ENCODE measurements at places on chromosomes 4 and X.

DNA sequence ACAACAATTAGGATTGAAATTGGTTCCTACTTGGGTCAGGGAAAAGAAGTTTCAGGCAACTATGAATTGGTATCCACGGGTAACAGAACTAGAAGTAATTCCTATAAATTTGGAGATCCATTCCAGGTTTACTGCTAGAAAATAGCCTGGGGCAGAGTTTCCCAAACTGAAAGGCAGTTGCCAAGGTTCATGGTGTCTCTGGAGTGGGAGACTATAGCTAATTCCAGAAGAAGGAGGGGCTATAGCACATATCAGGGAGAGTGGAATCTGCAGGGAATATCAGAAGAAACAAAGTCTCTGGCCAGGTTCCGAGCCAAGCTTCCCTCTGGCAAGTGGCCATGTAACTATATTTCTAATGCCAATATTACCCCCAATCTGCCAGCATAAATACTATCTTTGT lies 166.3 kb downstream of the GALNTL6 start:
- peak; percentile 4 for DNase-seq

DNA sequence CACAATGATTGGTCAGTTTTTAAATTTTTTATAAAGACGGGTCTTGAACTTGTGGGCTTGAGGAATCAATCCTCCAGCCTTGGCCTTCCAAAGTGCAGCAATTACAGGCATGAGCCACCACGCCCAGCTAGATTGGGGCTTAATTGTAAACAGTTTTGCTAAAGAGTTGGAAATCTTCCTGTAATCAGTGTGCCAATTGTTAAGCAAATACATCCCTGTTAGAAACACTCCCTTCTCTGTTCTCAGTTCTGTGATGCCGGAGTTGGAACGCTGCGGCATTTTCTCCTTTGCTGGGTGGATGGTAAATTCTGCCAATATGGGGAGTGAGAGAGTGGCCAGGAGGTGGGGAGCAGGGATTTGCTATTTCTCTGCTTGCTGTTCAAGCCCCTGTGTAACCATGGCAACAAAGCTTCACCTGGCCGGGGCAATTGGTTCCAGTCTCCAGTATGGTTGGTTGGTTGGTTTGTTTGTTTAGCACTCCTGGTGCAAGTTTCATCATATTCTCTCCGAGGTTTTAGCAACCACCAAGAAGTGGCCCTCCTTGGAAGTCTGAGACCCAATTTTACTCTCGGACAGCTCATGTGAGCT lies 3.0 kb upstream of the SPATA4 start:
- no peak for DNase-seq

DNA sequence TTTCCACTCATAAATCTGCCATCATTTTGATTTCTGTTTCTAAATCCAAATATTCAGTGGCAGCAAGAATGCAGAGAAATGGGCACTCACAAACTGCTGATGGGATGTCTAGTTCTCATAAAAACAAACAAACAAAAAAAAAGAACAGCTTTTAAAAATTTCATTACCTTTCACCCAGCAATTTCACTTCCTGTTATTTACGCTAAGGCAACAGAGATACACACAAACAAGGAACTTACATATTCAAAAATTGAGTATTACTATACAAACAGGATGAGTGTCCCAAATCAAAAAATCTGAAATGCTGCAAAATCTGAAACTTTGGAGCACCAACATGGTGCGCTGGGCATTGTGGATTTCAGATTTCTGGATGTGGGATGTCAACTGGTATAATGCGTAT lies 36.4 kb downstream of the FAT1 start:
- no peak for DNase-seq

- DNase-seq, result peak; percentile 23
Observed at GRCh38 chr4:127548990-127549925, 83.5 kb upstream of the INTU start.

DNA sequence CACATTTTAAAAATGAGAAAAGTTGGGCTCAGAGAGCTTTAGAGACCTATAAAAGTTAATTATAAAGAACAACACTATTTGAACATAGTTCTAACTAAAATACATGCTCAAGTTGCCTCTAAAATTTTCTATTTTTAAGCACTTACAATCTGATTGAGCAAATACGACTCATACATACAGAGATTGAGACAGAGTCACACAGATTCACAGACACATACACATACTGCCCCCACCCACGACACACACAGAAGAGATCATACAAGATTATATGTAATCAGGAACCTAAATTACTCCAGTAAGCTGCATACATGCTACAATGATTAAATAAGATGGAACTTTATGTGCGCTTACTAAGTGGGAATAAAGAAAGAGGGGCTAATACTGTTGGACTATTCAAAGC lies 2.7 kb upstream of the ASB5 start:
- DNase-seq, result no peak

GRCh38 chrX:2401201-2401589 lies 99.6 kb downstream of the DHRSX start:
- no peak for DNase-seq

DNA sequence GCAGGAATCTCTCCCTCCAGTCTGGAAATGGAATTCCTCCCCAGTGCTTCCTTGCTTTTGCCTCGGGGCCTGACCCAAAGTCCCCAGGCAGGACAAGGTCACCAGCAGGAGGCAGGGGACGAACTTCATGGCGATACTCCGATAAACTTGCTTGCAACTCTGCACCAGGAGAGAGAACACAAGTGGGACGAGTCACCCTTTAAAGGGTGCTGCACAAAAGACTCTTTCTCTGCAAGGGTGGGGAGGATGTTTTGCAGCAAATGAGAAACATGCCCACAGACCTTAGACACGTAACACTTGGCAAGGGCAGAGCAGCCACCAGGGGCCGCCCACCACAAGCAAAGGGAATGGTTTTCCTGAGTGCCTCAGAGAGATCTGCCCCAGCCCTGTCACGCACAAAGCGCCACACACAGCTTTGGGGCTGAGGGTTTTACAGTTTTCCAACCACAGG lies at the start of gene FGFBP2:
Gene FGFBP2 (minus strand): TSS at position 175 of the 451 bp plus-strand sequence. CDS start 46 bp downstream, at position 129.
- DNase-seq, result no peak

- DNase-seq, result no peak
Observed at GRCh38 chr4:113888006-113888405, 91.4 kb downstream of the ARSJ start.

DNA sequence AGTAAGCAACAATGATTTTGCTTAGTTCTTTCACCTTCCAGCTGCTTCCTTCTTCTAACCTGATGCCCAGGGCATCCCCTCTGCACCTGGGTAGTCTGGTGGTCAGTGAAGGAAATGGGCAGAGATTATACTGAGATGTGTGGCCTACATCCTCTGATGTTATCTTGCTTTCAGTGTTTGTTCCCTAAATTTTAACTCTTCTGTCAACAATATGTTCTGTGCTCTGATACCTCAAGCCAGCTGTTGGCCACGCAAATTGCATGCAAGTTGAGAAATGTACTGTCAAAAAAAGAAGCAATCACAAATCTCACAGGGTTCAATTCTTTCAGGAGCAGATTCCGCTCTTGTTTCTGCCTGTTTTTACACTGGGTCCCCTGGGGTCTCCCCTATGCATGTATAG lies 73.8 kb downstream of the FBXW7 start:
- no peak for DNase-seq

DNA sequence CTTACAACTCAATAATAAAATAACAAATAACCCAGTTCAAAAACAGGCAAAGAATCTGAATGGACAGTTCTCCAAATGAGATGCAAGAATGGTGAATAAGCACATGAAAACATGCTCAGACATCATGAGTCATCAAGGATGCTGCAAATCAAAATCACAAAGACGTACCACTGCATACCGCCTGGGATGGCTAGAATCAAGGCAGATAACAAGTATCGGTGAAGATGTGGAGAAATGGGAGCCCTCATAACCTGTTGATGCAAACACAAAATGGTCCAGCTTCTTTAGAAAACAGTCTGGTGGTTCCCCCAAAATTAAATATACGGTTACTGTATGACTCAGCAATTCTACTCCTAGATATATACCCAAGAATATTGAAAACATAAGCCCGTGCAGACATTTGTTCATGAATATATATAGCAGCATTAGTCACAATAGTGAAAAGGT lies 32.5 kb downstream of the AKAP4 start:
- no peak for DNase-seq

GRCh38 chr4:174604198-174604597 lies 81.9 kb upstream of the HPGD start:
- DNase-seq, result no peak

- peak; percentile 98 for DNase-seq
Observed at GRCh38 chr4:53688186-53688790, 97.0 kb upstream of the LNX1 start.

DNA sequence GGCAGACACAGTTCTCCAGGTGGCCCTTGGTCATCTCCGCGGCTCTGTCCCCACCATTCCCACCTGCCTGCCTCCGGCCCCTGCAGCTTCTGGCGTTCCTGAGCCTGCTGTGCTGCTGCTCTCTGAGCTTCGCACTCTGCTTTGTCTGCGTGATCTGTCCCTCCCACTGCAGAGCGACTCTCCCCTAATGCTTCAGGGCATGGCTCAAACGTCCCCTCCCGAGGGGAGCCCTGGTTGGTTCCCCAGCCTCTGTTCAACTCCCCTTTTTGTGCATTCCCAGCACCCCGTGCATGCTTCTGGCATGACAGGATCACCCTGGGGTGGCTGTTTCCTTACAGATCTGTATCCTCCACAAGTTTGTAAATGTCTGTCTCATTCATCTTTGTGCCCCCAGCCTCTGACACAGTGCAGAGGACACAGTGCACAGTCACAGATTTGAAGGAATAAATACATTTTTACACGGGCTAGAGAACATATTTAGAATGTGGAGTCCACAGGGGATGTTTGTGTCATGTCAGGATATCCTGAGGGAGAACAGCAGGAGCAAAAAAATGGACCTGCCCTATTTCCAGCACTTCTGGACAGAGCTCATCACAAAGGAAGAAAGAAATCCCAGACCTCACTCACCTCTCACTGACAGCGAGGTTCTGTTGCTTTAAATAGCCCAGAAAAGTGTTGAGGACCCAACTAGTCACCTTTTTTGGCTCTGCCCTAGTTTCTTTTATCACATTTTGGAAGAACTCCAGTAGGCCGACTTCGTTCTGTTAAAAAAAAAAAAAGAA lies 72.6 kb downstream of the GATB start:
- no peak for DNase-seq

- DNase-seq, result peak; percentile 90
Observed at GRCh38 chrX:131816551-131817136, 206.5 kb upstream of the STK26 start.

GRCh38 chr4:5134620-5135019 lies 83.3 kb downstream of the STK32B start:
- no peak for DNase-seq

GRCh38 chr4:149910177-149910576 lies 94.5 kb upstream of the IQCM start:
- no peak for DNase-seq

GRCh38 chrX:106898462-106898861 lies 4.7 kb downstream of the RIPPLY1 start:
- DNase-seq, result no peak

GRCh38 chrX:84064814-84065213 lies 123.2 kb downstream of the RPS6KA6 start:
- DNase-seq, result no peak

GRCh38 chr4:153063490-153063889 lies 127.4 kb downstream of the FHDC1 start:
- no peak for DNase-seq

GRCh38 chr4:131091896-131092295 lies 1995.9 kb downstream of the C4orf33 start:
- peak; percentile 2 for DNase-seq

DNA sequence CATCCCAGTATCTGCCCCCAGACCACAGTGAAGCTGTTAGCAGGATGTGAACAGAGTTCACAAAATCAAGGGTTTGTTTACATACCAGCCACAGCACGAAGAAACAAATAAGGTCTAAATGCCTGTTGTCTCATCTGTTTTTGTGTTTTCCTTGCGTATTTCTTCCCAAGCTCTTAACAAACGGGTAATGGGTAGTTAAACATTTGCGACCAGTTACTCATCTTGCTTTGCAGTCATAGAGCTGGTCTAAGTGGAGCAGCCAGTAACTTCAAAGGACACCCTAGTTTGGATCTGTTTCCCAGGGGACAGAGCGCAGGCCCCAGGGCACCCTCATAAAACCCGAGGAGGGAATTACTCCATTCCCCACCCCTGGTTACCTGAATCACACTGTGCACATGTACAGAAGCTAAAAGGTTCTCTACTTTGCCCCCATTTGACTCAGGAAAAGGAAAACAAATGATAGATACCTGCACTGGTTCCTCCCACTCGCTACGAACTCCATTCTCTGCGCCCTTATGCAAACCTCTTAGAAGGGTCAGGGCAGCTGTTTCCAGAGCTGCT lies 68.8 kb downstream of the MAML3 start:
- no peak for DNase-seq

Measured in muscle of back (tissue), 13 donors.